ENCODE measurements at places on chromosomes 7 and 10. TPM values are rescaled to one million over a fixed set of nuclear protein-coding genes. Genes with fewer than 3 reads are reported as not detected.

GRCh38 chr10:107013258-107014006 lies 151.1 kb downstream of the SORCS1 start:
- H3K27ac ChIP-seq, result no peak overlapping the region
- no peaks in the 10 kb centered on the region for H3K27me3 ChIP-seq
- H3K4me3 ChIP-seq, result no peak overlapping the region

- no peaks in the 10 kb centered on the region for H3K4me1 ChIP-seq
- H3K4me3 ChIP-seq, result no peak overlapping the region
- no peak for DNase-seq
- H3K36me3 ChIP-seq, result no peaks in the 10 kb centered on the region
These were observed 1196.2 kb upstream of the C7orf33 start for GRCh38 chr7:147394329-147394728.

DNA sequence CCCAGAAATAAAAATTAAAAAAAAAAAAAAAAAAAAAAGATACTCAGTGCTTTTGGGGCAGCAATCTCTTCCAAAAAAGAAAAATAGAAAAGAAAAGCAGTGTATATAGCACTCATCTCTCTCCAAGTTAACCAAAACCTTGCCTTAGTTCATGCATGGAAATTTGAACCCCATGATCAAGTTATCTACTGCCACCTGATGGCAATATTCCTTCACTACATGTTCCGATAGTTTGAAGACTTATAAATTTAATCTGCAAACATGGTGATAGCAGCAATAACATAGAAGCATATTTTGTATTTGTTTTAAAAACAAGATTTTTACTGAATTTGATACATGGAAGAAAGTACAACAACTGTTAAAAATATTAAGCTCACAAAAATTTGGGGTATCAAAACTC lies 48.6 kb upstream of the SLIT1 start:
- H3K4me3 ChIP-seq, result no peak overlapping the region
- H3K36me3 ChIP-seq, result peaks cover 4% of the 10 kb centered on the region
- H3K27ac ChIP-seq, result no peak overlapping the region
- no peak for DNase-seq
- H3K27me3 ChIP-seq, result no peaks in the 10 kb centered on the region
- no peaks in the 10 kb centered on the region for H3K4me1 ChIP-seq

- H3K36me3 ChIP-seq, result no peaks in the 10 kb centered on the region
- no peaks in the 10 kb centered on the region for H3K27me3 ChIP-seq
- H3K4me1 ChIP-seq, result no peaks in the 10 kb centered on the region
- no peak overlapping the region for H3K4me3 ChIP-seq
These were observed 52.7 kb downstream of the GCC1 start for GRCh38 chr7:127532736-127533135.

DNA sequence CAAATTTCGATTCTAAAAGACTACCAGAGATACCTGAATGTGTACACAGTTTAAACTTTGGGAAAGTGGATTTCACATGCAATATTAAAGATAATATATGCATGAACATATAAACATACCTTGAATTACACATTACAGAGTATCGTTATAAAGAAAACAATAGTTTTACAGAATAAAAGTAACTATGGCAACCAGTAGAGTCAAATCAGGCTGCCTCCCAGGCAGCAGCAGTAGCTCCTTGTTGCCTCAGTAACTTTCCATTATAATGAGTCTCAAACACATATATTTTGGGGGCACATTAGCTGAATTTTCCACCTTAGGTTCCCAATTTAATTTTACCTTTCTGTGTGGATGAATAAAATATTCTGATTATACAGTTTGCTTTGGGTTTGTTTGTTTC lies 164.4 kb upstream of the FEZF1 start:
- no peaks in the 10 kb centered on the region for H3K36me3 ChIP-seq
- no peak overlapping the region for H3K4me3 ChIP-seq
- DNase-seq, result no peak
- H3K27ac ChIP-seq, result no peak overlapping the region

DNA sequence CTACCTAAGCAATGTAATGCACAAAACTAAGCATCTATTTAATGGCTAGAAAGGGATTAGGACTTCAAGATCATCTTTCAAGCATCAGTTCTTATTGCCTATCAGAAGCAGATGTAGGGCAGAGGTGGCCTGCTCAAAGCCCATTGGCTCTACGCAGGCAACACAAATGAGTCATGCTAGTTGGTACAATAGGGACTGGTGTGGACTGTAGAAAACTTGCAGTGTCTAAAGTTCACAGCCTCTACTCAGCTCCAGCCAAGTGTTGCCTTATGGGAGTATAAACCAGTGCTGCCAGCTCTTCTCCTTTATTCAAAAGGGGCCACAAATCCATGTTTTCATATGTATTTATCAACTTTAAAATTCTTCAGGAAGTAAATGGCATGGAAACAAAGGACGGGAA lies 31.7 kb downstream of the ASAH2 start:
- no peak overlapping the region for H3K27ac ChIP-seq
- no peak overlapping the region for H3K4me3 ChIP-seq
- no peaks in the 10 kb centered on the region for H3K4me1 ChIP-seq
- H3K36me3 ChIP-seq, result no peaks in the 10 kb centered on the region
- H3K27me3 ChIP-seq, result no peaks in the 10 kb centered on the region
- DNase-seq, result no peak

Gene GNB2
- 33.6 TPM for polyA plus RNA-seq

Gene SLC16A12
- not detected for polyA plus RNA-seq

Gene UBE2D1
- polyA plus RNA-seq, result 30.7 TPM

Gene DDC
- polyA plus RNA-seq, result not detected

Gene LZTS2
- 6.1 TPM for polyA plus RNA-seq

Gene C10orf62
- polyA plus RNA-seq, result not detected

Gene GLI3
- polyA plus RNA-seq, result not detected

Gene PSD
- 1.7 TPM for polyA plus RNA-seq
